ENCODE measurements at places on chromosomes 2 and 18.

- no peak for DNase-seq
Measured at GRCh38 chr2:215019085-215019484, 119.3 kb downstream of the ABCA12 start.

DNA sequence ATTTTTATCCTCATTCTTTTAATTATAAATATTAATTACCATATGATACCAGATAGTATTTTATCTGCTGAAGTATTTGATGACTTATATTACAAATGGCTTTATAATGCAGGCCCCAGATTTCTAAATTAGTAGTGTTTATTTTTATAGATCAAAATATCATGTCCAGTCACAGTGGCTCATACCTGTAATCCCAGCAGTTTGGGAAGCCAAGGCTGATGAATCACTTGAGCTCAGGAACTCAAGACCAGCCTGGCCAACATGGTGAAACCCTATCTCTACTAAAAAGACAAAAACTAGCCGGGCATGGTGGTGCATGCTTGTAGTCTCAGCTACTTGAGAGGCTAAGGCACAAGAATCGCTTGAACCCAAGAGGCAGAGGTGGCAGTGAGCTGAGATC, 100.1 kb upstream of the ARHGAP15 start:
- no peak for DNase-seq

GRCh38 chr2:43268066-43268953, 41.9 kb upstream of the ZFP36L2 start:
- DNase-seq = no peak

DNA sequence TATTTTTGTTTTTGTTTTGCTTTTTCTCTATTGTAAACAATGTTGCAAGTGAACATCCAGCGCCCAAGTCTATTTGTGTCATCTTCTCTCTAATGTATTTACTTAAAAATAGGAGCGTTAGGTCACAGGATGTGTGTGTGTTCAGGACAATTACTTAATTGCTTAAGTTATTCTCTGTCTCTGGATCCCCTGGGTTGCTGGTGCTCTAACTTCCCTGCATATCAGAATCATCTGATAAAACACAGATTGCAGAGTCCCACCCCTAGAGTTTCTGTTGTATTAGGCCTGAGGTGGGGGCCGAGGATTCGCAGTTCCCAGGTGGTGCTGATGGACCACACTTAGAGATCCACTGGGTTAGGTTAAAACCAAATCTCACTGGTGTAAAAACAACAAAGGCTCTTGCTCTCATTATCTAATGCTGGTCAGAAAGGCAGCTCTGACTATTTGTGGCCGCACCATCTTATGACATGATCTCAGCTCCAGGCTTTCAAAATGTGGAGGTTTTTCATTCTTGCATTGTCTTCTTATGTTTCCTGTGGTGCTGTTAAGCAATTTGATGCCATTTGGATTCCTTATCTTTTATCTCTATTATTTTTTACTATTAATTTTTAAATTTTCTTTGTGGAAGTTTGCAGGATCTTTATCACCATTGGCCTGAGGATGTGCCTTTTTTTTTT, 87.7 kb downstream of the CLIP4 start:
- no peak for DNase-seq

GRCh38 chr2:66189553-66189952, 245.4 kb upstream of the MEIS1 start:
- DNase-seq = no peak

DNA sequence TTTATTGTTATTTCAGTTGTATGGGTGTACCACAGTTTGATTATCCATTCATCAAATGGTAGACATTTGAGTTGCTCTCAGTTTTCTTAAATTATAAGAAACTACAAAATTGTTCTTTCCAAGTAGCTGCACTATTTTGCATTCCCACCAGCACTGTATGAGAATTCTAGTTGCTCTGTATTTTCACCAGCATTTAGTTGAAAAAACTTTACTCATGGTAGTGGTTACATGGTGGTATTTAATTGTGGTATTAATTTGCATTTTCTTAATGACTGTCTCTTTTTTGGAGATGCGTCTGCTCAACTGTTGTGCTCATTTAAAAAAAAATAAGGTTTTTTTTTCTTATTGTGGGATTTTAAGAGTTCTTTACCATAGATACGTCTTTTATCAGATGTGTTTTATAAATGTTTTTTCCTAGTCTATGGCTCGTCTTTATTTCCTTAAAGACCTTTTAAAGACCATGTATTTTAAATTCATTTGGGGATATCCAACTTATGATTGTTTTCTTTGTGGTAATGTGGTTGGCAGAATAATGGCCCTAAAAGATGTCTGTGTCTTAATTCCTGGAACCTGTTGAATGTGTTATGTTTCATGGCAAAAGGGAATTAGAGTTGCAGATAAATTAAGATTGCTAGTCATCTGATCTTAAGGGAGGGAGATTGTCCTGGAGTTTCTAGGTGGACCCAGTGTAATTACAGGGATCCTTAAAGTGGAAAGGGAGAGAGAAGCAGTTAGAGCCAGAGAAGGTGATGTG, 37.4 kb downstream of the UBE2F start:
- no peak for DNase-seq

Measured in activated CD4-positive, alpha-beta T cell treated with anti-CD3 and anti-CD28 coated beads, Interleukin-2, amount 50 U/mL, for 1 hour (primary cell).